ENCODE measurements at places on chromosomes 2 and 18.

DNA sequence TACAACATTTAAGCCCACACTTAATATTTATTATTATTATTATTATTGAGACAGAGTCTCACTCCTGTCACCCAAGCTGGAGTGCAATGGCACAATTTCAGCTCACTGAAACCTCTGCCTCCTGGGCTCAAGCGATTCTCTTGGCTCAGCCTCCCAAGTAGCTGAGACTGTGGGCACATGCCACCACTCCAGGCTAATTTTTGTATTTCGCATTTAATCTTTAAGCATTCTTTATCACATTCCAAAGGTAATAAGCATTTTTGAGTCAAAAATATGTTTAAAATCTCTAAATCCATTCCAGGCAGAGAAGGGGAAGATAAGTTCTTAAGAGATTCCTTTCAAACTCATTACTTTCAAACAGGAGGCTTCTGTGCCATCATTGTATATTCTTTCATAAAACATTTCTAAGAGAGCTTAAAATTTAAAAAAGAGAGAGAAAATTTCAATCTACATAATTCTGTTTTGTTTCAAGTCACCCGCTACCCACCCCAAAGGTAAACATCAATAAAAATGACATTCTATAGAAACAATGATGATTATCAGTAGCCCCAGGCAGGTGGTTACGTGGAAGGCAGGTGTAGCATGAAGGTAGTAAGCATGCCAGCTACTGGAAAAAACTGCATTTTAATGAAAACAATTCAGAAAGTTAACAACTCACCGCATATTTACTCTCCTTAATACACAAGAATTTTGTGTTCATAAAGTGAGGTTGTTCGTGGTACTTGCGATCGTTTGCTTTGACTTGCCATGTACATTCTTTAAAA, 84.4 kb upstream of the NARS1 start:
- no peak for DNase-seq

DNA sequence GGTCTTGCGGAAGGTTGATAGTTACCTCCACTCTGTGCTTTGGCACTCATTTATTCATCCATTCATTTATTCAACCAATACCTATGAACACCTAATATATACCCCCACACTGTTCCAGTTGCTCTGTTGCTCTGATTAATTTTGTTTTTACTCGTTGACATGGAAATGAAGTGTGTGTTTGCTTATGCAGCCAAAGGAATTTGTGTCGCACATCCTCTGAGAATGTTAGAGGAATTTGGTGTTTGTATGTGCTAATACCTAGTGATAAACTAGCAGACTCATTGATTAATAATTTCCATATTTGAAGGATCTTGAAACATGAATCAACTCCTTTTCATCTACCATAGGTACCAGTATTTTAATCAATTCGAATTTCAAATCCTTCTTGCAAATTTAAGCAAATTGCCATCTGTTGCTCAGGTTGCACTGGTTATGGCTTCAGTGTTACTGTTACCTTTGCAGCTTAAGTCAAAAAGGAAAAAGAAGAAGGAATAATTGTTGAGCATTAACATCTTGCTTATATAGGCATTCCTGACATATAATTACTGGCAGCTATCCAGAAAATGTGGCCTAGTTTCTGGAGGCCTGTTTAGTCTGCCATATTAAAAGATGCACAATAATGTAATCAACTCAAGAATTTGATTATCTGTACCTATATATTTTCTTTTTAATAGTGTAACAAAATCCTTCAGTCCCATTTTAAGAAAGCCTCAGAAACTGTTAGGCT, 25.7 kb upstream of the CRIM1 start:
- no peak for DNase-seq

DNA sequence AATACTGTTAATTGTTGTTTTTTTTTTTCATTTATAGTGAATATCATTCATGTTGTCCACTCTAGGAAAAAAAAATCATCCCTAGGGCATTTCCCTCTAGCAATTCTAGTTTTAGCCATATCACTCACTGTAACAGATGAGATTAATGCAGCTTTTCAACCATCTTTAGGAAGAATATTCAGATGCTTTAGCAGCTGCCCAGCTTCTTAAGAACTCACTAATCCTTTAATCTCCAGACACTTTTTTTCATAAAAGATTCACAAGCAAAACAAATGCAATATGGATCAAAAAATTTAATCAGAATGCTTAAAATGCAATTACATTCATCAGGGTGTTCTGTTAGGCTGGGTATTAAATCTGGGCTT, 692.6 kb downstream of the ERBB4 start:
- no peak for DNase-seq

- no peak for DNase-seq
Observed at GRCh38 chr18:54765636-54766375, 62.5 kb upstream of the RAB27B start.

DNA sequence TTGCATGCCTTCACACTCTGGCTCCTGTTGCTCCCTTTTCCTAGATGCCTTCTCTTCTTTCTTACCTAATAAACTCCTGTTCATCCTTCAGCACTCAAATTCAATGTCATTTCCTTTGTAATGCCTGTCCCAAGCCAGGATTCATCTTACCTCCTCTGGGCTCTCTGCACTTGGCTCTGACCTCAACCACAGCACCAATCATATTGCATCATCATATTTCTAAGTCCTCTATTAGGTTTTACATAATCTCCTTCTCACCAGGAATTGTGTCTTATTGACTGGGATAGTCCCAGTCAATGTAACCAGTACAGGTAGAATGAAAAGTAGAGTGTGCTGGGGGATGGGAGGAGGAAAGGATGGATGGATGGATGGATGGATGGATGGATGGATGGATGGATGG, 187.1 kb downstream of the NRP2 start:
- no peak for DNase-seq

DNA sequence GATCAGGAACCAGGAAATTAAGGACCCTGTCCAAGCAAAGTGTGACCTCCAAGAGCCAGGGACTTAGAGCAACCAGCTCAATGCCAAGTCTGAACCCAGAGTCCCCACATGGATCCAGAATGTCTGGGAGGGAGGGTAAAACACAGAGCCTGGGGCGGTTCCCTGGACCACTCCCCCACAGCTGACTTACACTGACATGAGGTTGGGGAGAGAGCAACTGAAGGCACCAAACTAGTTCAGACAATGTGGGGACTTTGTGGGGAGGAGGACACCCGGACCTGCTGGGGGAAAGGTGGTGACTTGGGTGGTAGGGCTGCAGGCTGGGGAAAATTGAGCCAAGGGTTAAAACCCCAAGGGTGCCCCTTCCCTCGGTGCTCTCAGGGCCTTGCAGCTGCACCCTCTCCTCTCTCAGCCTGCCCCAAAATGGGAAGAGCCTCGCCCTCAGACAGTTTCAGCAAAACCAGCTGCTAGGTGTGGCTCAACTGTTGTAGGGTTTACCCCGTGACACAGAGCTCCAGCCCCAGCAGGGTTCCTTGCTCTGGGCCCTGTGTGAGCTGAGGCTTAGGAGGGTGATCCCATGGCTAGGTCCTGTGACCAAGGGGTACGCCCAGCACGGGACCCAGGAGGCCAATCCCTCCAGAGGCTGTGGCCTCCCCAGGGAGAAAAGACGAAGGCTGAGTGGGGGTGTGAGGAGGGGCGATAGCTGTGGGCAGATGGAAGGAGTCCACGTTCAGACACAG, 28.6 kb downstream of the MARCO start:
- peak; percentile 72 for DNase-seq

DNA sequence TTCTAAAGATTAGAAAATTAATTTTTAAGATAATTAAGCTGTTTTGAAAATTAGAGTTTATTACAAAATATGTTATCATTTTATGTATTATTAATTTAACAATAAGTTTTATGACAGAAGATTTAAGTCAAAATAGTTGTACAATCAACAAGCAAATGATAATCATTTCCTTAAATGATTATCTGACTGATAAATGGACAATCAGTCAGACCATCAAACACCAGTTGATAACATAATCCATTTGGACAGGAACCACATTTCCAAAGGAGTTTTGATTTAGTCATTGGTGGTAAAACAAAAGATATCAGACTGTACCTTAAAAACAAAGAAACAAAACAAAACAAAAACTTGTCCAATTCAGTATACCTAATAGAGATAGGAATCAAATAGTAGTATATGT, 1.9 kb downstream of the TFPI start:
- no peak for DNase-seq

DNA sequence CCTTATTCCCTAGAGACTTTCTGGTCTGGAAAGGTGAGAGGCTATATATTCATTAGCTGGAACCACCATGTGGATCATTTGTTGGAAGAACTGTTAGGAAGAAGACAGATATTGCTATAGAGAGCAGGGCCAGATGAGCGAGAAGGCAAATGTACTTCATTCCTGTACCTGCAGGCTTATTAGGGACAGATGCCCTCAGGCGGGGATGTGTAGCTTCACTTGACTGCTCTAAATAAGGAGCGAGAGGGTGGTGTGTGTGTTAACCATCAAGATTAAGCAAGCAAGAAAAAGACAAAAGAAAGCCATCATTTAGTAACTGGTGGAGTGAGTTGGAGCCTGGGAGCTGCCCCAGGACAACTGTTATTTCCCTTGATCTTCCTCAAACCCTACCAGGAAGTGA, 36.4 kb downstream of the NEDD4L start:
- no peak for DNase-seq

DNA sequence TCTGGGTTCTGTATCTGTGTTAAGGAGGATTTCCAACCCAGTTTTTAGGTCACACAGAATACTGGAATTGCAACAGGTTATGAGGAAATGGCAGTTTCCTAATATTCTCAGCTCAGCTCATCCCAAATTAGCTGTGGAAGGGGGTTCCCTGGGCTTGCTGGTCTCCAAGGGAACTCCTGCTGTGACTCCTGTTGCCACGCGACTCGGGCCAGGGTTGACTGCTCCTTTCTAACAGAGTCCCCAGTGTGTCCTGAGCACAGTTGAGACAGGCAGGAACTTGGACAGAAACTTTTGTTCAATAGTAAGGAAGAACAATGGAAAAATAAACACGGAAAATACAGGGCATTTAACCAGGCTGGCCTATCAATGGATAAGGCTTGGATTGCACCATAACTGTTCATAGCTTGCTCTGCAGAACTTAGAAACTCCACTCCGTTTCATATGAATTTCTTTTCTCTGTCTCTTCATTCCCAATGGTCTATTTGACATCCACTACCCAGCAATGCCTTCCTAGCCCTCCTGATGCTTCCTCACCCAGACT, 3.8 kb upstream of the ROCK2 start:
- no peak for DNase-seq

- no peak for DNase-seq
Observed at GRCh38 chr2:52264911-52265310, 1233.0 kb upstream of the NRXN1 start.

DNA sequence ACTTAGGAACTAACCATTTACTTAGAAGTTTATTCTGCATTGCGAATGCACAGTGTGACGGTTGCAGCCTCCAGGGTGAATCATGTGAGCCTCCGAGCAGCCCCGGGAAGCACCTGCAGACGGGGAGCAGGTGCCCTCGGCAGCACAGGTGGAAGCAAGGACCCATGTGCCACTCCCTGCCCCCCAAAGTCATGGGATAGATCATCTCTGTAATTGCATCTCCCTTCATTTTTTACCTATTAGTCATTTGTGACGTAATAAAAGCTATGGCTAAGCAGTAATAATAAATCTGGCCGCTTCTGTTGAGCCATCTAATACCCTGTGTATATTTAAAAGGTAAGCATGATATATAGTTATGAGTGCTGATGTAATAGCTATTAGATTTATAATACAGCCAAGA, 97.2 kb downstream of the PTGR3 start:
- DNase-seq = peak; percentile 28

- no peak for DNase-seq
Observed at GRCh38 chr18:34627137-34627920, 82.8 kb upstream of the DTNA start.

GRCh38 chr2:219954331-219954730, 326.9 kb downstream of the SLC4A3 start:
- no peak for DNase-seq

- no peak for DNase-seq
Observed at GRCh38 chr2:235024191-235024860, 72.5 kb downstream of the SH3BP4 start.

- no peak for DNase-seq
Observed at GRCh38 chr2:10502803-10503107, 54.6 kb upstream of the ODC1 start.

GRCh38 chr18:39297225-39297624, 1731.6 kb upstream of the CELF4 start:
- no peak for DNase-seq

GRCh38 chr2:143428700-143429099, 299.5 kb downstream of the ARHGAP15 start:
- DNase-seq = no peak

DNA sequence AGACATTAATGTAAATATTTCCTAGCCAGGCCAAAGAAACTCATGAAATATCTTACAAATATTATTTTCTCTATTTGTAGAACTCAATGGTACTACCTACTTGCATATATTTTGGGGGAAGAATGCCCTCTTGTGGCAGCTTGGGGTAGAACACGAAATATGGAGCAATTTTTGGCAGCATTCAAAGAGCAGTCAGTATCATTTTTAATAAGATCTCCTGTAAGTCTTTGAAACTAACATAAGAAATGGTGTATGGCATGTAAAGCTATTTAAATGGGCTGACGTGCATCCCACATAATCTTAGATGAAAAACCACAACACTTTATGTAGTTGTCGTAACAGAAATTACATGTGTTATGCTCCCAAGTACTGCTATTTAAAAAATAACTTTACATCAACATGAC, 62.3 kb upstream of the CCDC195 start:
- DNase-seq = no peak

- no peak for DNase-seq
Observed at GRCh38 chr2:107785756-107786155, 40.9 kb upstream of the RGPD4 start.

DNA sequence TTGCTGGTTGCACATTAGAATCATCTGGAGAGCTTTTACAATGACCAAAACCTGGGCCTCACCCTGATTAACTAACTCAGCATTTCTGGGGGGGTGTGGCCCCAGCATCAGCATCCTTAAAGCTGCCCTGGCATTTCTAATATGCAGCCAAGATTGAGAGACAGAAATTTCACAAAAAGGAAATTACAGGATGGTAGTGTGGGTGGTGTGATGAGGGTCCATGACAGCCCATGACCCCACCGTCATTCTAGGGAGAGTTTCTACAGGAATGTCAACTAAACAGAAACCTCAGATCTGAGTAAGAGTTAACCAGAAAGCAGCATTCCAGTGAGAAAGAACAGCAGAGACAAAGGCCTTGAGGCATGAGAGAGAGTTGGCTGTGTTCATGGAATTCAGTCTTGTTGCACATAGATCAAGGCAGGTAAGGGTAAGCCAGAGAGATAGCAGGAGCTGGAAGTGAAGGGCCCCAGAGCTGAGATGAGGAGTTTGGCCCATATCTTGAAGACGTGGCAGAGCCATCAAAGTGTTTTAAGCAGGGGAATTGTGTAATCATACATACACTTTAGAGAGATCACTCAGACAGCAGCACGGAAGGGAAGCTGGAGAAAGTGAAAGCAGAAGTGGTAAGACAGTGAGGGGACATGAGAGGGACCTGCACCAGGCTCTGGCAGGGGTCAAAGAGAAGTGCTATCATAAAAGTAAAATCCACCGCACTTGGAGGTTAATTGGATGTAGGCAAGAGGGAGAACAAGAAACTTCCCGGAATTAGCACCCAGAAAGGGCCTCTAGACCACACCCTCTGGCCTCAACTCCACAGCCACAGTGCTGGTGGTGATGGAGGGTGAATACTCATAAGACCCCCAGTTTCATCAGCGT, 7.8 kb upstream of the TRABD2A start:
- no peak for DNase-seq

Data from mesenteric fat pad (tissue), 1 donor.